ENCODE measurements at places on chromosomes 4 and X.

DNA sequence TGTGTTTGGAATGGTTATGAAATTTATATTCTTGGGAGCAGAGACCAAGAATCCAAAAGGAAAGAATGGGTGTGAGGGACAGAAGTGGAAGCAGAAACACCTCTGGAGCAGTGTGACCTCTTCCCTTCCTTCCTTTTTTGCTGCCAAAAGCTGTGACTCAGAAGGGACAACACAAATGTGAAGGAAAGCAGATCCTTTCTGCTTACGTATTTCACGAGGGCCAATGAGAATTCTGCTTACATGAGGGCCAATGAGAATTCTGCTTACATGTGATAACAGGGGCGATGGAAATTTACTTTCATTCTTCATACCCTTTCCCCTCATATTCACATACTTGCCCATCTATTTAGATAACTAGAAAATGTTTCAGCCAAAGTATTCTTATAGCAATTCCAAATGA lies 404.6 kb downstream of the PRDM5 start:
- DNase-seq: peak; percentile 60

DNA sequence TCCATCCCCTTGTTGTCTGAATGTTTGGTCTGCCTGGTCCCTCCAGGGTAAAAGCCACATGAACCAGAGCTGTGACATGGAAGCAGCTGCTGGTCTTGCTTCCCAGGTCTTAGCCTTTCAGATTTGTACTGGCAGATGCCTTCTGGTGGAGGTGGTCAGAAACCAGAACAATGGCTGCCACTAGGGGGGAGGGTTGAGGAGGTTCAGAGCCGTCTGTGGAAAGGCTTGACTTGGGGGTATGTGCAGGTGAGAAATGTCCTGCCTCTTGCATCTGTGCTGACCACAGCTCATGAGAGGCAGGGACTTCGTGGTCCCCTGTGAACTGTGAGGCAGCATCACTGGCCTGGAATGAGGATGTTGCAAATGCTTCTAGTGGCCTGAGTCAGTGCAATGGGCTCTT lies 144.2 kb upstream of the WDR1 start:
- DNase-seq: no peak

DNA sequence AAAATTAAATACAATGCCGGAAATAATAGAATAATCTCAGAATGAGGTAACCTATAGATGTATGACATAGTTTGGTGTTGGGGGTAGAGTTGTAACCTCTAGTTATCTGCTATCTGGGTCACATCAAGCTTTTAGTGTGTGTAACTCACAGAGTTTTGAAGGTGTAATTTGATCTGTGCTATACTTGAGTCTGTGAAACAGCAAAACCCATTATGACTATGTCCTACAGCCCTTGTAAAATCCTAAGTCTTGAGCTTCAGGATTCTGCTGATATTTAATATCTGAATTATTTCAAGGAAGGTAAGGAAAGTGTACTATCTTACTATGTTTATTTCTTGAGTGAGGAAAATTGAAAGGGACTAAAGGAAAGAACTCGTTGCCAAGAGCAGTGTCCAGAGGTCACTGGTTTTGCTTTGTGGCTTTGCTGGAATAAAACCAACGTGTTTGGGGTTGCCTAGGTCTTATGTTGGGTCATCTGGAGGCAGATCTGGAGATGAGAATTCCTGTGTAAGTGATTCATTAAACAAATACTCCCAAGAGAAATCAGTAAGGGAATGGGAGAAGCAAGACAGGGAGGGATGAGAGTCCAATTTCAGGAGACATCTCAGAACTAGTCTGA lies 107.8 kb upstream of the CBLL2 start:
- DNase-seq: peak; percentile 74

DNA sequence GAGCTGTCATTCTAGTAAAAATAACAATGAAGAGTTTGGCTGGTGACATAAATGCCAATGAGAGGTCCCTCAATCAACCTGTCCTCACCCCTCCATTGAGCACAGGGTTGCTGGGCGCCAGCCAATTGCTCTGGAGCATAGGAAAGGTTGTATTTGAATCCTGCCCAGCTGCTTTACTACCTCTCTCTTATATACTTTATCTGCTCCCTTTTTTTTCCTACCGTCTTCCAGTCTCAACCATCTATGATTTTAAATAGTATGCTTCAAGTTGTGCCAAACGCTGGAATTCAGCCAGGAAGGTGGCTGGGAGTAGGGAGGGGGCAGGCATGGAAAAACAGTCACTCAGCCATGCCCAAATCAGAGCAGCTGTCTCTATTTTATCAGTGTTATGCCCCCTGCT lies 153.8 kb downstream of the NR3C2 start:
- DNase-seq: no peak

GRCh38 chr4:632926-633325 lies 7.6 kb downstream of the PDE6B start:
- no peak for DNase-seq

DNA sequence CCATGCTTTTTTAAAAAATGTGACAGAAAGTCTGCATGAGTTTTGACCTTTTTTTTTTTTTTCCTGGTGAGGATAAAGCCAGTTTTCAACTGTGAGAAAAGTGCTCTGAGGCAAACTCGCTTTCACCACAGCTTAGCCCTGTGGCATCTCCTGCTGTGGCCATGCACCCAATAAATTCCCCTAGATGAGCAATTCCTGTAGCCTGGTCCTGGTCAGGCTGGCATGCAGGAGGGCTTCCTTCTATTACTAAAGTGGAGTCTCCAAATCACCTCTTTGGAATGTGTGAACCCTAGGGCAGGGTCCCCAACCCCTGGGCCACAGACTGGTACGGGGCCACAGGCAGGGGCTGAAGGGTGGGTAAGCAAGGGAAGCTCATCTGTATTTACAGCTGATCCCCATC lies 265.4 kb downstream of the RAPGEF2 start:
- peak; percentile 49 for DNase-seq

GRCh38 chrX:46463682-46464081 lies 81.5 kb downstream of the ZNF674 start:
- no peak for DNase-seq

GRCh38 chr4:26220696-26221095 lies 100.1 kb upstream of the RBPJ start:
- peak; percentile 24 for DNase-seq

GRCh38 chr4:105951198-105951597 lies 55.9 kb downstream of the NPNT start:
- no peak for DNase-seq
